Retinal pigment epithelial cell (primary cell): ENCODE measurements at places on chromosomes 3 and 15.
A peak's percentile ranks its signal among the peaks of the same experiment; 100 is the strongest.

GRCh38 chr3:15331606-15332404 is 581 bp downstream of the SH3BP5 start:
- DNase-seq = no peak

DNA sequence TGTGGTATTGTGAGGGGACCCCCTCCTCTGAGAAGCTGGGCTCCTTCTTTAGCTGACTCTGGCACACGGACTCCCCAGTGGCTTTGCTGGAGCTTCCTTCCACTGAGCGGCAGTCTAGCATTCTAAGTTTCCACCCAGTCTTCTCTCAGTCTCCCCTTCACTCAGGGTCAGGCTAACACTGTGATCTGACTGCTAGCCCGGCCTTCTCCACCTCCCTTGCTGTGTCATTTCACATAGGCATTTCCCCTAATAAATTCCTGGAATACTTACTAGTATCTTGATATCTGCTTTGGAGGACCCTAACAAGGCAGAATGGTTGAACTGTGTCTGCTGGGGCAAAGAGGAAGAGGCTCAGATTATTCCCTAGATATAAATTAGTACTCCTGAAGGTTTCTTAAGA is 106.2 kb upstream of the THBS1 start:
- DNase-seq = no peak

DNA sequence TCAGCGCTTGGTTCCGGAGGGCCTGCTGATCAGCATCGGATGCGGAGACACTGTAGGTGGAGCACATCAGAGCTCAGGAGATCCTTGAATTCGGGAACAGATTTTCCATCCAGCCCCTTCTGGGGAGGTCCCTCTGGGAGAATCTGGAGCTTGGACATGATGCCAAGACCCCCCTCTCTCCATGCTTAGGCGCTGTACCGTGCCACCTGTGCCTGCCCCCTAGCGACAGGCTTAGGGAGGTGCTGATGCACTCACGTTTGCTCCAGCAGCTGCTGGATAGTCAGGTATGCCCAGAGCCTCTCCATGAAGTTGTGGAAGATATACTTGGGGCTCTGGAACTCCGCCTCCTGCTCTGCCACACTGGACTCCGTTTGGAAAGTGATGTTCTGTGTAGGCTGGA is 9.7 kb downstream of the ITIH4 start:
- DNase-seq = no peak

DNA sequence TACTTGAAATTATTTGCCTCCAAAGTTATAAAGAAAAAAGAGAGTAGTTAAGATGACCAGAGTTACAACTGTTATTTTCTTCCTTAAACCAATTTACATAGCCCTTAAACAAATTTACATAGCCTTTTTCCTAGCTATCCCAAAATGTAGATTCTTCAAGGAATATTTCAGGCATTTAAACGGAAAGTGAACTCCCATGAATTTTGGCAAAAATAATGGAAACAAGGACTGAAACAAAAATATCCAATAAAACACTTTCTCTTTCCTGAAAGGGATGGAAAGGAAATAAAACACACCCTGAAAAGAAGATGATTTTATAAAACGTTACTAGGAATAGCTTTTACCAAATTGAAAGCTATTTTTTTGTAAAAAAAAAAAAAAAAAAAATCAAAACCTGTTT is 418.6 kb downstream of the FOXP1 start:
- DNase-seq = no peak

GRCh38 chr3:178028933-178029332 is 507.3 kb upstream of the KCNMB2 start:
- DNase-seq = no peak

GRCh38 chr3:175512700-175513099 is 653.6 kb downstream of the NAALADL2 start:
- DNase-seq = no peak

GRCh38 chr15:25397100-25397499 is 41.7 kb downstream of the UBE3A start:
- no peak for DNase-seq

- DNase-seq = no peak
Measured at GRCh38 chr15:33218071-33218491, 23.6 kb upstream of the FMN1 start.

DNA sequence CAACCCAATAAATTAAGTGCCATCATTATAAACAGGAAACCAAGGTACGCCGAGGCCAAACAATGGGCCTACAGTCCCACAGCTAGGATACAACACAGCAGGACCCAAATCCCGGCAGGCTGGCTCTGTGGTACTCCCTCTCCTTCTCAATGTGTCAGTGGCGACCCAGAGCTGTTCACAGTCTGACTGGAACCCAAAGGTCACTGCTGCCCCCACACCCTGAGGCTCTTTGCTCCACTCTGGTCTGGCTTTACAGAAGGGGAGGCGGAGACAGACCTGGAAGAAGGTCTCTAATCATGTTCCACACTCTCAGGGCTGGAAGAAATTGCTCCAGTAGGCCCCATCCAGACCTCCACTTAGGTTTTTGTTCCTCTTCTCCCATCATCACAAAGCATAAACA is 48.5 kb upstream of the LMCD1 start:
- DNase-seq = no peak

GRCh38 chr3:143977341-143978262 is 6.0 kb downstream of the DIPK2A start:
- DNase-seq = no peak

DNA sequence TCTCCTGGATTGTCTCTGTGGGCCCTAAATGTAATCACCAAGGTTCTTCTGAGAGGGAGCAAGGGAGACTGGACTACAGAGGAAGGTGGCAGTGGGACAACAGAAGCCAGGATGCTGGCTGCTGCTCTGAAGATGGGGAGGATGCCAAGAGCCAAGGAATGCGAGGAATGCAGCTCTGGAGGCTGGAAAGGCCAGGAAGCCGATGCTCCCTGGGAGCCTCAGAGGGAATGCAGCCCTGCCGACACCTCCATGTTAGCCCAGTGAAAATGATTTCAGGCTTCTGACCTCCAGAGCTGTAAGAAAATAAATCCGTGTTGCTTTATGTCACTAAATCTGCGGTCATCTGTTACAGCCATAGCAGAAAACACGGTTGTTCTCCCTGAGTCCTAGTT is 44.1 kb downstream of the UMPS start:
- DNase-seq = peak; percentile 76

- no peak for DNase-seq
Measured at GRCh38 chr3:48960841-48961413, 29.1 kb upstream of the P4HTM start.

DNA sequence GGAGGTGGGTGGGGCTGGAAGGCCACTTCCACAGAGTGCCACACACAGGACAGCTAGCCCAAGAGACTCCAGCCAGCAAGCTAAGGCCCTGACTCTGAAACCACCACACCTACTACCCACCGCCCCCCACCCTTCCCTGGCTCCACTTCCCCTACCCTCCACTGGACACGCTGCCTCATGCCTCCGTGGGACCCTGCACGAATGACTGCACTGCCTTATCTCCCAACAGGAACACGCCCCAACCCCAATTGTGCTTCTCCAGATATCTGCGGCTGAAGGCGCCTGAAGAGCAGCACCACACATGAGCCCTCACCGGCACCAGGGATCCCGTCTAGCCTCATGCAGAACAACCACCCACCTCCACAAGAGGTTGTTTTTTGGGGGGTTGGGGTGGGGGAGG is 2.7 kb downstream of the LINGO1 start:
- no peak for DNase-seq

- DNase-seq = no peak
Measured at GRCh38 chr15:73539212-73540128, 93.7 kb downstream of the NPTN start.

DNA sequence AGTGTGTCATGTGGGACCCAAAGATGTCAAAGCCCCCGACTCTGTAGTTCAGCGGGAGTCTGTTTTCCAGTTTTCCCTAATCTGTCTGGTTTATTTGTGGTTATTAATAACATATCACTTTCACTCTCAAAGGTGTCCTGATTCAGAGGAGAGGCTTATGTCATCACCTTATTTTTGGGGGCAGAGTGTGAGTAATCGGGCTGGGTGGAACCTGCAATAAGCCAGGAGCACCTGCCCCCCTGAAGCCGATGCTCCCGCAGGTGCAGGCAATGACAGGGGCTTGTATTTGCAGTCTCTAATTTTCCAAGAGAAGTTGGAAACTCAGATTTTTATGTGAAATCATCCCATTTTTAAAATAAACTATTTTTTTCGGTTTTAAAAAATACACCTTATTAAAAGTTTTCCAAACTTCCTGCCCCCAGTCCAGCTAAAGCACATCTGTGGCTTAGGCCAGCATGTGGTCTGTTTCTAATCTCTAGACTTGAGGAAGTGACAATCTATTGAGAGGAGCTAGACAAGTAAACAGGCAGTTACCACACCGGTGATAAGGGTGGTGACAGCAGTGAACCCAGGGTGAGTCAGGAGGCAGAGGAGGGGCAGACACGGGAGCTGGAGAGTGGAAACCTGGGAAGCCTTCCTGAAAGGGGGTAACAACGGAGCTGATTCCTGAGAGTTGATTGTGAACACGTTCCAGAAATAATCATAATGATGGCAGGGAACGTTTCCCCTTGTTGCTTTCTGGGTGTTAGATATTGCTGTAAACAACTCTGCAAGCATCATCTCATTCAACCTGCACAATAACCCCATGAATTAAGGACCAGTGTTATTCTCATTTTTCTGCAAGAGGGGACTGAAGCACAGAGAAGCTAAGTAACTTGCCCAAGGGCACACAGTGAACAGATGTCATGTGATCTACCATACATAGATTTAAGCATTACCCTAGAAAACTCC is 37.2 kb downstream of the BHLHE40 start:
- DNase-seq = peak; percentile 43

DNA sequence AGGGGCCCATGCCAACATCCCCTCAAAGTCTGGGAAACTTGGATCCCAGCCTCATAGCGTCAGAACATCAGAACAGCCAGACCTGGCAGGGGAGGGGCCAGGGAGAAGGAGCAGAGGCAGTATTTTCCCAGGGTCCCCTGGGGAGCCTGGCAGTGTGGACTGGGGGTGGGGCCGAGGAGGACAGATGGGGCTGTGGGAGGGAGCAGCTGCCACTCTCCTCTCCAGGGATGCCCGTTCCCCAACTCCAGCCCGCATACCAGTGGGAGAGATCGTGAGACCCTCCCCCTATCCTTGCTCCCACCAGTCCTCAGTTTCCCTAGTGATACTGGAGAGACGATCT is 6.5 kb upstream of the DNAJB8 start:
- no peak for DNase-seq

DNA sequence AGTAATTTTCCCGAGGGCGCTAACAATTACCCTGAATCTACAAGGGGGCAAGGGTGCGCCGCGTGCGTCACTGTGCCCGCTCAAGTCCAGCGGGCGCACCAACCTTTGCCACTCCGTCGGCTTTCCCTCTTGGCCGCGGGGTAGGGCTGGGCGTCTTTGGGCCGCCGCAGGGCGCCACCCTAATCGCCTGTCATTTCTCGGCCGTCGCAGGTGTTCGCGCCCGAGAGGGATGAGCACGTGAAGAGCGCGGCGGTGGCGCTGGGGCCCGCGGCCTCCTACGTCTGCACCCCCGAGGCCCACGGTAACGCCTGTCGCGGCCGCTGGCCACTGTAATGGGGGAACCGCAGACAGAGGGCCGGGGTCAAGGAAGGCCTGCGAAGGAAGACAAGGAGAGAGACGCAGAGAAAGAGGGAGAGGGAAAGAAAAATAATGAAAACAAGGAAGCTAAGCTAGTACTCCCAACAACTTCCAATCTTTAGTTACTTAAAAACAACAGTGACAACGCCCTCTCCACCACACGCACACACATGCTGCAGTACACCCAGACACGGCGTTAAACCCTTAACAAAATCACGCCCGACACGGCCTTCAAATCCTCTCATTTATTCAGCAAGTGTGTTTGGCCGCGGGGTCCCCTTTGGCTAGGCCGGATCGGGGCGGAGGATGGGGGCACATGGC is 3.8 kb downstream of the SKOR1 start:
- DNase-seq = no peak

DNA sequence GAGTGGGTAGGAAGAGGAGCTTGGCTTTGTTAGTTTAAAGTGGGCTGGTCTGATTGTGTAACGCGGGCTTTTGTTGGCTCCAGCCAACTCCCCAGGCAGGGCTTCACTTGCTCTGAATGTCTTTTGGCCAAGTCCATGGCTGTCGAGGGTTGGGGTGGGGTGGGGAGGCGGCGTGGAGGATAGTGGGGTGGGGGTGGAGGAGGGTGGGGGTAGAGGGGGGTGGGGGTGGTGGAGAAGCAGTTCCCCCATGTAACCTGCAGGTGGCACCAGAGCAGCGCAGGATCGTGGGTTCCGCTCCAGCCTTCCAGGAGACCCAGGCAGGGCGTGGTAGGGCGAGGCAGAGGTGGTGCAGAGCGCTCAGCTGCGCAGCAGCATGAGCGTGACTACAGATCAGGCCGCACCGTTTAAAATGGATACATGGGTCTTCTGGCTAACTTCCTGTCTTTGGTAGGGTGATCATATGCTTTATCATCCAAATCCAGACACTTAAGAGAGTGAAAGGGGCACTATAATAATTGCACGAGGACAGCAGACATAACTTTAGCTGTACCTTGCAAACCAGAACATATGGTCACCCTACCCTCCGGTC is 28.3 kb downstream of the GOLGA6A start:
- DNase-seq = no peak

GRCh38 chr3:71585131-71585530 is 1.6 kb upstream of the FOXP1 start:
- DNase-seq = no peak

GRCh38 chr15:71195242-71195641 is 80.0 kb downstream of the THSD4 start:
- DNase-seq = no peak

DNA sequence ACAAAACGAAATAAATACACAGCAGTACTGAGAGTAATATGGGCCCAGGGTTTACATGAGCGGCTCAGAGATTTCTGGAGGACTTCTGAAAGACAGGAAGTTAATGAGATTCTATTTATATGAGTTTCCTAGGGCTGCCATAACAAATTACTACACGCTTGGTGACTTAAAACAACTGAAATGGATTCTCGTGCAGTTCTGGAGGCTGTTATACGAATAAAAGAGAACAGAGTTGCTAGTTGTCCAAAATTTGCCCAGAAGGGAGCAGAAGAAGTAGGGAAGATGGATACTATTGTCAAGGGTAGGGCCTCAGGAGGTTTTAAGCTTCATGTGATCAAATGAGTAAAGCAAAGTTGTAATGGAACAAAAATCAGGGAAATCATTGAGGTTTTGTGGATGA is 173.1 kb upstream of the LYSMD4 start:
- DNase-seq = no peak

DNA sequence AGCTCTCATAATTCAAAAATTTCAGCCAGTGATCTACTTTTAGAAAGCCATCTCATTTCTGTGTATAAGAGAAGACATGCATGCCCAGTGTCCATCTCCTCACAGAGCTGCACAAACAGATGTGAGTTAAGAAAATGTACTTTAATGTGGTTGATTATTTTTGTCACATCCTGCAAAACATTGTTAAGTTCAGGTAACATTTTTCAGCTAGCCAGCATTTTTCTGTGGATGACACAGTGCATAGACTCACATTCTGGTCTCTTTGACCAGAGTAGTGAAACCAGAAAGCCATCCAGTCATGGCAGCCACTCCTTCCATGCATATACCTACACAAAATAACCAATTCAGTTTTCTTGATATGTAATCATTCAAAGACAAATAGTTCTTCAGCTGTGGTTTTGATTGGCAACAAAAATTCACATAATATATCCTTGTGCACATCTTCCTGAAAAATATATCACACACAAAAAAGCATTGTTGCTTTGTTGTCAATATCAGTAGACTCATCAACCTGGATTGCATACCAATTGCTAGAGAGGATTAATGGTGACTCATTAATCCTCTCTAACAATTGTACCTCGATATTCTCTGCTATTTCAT is 2.1 kb upstream of the PLSCR1 start:
- DNase-seq = no peak
